Astrocyte (in vitro differentiated cells and primary cell): ENCODE measurements at places on chromosomes 6 and 20. TPM values are rescaled to one million over a fixed set of nuclear protein-coding genes. Genes with fewer than 3 reads are reported as not detected.
A peak's percentile ranks its signal among the peaks of the same experiment; 100 is the strongest.

SAPCD1 gene
- total RNA-seq: 0.72 and 1.2 TPM in 2 replicates

- no peak for DNase-seq
These were observed 46.6 kb downstream of the VTA1 start for GRCh38 chr6:142193621-142194020.

DNA sequence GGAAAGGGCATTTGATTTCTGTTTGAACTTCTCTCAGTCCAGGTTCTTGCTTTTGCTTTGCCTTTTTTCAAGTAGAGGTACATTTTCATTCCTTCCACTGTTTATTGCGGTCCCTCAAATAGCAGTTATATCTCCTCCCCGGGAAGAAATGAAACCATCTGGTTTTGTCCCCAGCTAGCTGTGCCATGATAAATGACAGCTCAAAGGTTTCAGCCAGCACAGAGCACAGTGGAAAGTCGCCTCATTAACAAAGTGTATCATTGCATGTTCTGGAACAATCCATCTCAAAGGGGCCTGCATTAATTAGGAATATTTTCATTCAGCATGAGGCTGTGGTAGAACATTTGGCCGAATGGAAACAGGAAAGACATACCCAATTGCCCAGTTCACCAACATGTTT is 146.0 kb downstream of the EDN3 start:
- no peak for DNase-seq

MTO1 gene
- total RNA-seq: 15.5 and 17.6 TPM in 2 replicates

DNA sequence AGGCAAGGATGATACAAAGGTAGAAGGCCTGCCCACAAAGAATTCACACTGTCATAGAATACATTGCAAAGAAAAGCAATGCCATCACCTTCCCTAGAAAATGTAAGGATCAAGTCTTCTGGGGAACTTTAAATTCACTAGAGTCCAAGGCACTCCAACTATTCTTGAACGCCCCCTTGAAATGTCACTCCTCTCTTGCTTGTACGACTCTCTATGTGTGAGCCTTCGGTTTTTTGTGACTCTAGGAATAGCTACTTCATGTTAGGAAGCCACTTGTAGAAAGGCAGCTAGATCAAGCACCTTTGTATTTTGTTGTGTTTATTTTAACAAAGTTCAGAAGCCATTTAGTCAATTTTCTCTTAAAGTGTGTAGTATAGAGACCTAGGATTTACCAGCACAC is 159.2 kb upstream of the ARID1B start:
- DNase-seq: no peak

GRCh38 chr6:70103798-70104197 is 199.1 kb downstream of the COL9A1 start:
- DNase-seq: no peak

DNA sequence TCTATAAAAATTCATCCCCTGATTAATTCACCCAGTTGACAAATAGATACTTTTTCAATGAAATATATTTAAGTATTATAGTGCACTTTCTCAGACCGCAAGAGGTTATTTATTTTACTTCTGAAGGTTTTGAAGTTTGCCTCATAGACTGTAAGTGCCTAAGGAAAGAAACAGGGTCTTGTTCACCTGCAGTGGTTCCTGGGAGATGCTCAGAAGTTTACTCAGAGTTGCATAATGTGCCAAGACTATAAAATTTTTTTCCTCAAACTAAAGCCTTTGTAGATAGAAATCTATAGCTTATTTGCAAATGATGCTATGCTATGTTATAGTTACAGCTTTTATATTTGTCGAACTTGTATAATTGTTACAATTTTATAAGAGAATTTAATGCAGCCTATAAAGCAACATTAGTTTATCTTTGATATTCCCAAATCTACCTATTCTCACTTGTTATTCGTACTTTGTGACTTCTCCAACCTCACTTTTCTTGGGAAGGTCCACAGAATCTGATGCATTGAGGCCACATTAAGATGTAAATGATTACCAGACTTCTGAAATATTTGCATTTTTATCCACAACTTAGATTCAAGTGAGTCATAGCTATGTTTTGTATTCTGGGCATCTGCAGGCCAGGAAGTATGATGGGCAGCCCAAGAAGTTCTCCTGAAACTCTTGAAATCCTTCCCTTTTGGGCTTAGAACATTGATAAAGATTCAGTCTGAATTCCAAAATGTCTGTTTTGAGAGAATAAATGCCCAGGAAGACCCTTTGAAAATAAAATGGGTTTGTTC is 35.7 kb downstream of the KCNQ5 start:
- DNase-seq: peak; percentile 22

DNA sequence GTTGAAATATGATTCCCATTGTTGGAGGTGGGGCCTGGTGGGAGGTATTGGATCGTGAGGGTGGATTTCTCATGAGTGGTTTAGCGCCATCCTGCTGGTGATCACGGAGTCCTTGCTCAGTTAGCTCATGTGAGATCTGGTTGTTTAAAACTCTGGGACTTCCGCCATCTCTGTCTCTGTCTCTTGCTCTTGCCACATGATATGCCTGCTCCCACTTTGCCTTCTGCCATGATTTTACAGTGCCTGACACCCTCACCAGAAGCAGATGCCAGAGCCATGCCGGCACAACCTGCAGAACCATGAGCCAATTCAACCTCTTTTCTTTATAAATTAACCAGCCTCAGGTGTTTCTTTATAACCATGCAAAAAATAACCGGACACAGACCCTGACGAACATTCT is 44.7 kb upstream of the ZFP64 start:
- DNase-seq: no peak

GRCh38 chr6:111628142-111628850 is 22.6 kb upstream of the TRAF3IP2 start:
- no peak for DNase-seq

MYBL2 gene
- 3.0 and 6.2 TPM in 2 replicates for total RNA-seq

TREML1 gene
- total RNA-seq: not detected in 2 replicates
